ENCODE measurements at places on chromosomes 6 and 20.

DNA sequence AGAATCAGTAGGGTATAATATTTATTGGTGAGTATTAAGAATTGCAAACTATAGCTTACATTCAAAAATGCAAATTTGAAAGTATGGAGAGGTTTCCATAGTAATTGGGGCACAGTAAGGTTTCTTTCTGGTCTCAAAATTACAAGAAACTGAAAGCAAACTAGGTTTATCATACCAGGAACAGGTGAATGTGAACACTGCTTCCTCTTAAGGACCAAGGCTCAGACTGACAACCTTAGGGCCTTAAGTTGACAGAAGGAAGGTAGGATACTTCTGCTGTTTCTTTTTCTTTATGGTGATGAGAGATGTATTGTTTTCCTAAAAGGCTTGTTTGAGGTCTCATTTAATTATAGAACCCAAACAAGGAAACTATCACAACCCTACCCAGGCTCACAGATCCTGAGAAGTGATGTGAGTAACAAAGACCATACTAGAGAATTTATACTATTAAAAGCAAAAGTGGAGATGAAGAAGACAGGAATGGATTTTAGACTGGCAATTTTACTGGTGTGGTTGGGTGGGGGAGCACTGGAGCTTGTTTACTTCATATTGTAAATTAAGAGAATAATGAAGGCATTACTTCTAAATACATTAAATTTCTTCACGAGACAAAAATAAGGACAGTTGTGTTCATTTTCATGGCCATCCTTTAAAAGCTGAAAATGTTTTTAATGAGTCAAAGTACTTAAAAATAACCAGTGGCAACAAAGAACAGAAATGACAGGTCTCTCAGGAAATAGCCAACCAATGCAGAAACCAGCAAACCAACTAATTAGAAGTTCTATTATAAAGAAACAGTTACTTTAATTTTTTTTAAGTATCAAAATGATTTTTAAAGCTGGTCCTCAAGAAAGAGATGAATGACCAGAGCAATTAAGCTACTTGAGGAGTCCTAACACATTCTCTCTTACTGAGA is 21.3 kb downstream of the STAU1 start:
- DNase-seq: no peak

GRCh38 chr6:67897998-67898607 is 737.0 kb upstream of the ADGRB3 start:
- DNase-seq: no peak

GRCh38 chr6:157823001-157823527 is at the start of gene SNX9:
SNX9 (plus strand) TSS chr6:157823246; CDS start chr6:157823435, 189 bp downstream.
- DNase-seq: peak; percentile 73

- no peak for DNase-seq
Observed at GRCh38 chr6:148440877-148441453, 98.3 kb downstream of the SASH1 start.

DNA sequence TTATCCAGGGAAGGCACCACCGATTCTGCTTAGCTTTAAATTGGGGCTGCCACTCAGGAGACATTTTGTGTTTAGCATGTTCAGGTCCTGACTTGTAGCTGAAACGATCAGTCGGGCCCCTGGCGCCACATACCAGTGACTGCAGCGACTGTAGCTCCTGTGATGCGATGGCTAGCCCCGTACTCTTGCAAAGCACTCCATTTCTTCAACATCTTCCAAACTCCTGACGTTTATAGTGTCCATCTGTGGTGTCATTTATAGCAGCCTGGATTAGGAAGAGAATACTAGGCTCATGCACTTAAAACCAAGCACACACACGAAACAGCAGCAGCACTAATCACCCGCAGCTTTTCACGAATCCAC is 13.0 kb downstream of the POU3F2 start:
- no peak for DNase-seq

- no peak for DNase-seq
Observed at GRCh38 chr6:157452096-157452495, 71.1 kb downstream of the ZDHHC14 start.

DNA sequence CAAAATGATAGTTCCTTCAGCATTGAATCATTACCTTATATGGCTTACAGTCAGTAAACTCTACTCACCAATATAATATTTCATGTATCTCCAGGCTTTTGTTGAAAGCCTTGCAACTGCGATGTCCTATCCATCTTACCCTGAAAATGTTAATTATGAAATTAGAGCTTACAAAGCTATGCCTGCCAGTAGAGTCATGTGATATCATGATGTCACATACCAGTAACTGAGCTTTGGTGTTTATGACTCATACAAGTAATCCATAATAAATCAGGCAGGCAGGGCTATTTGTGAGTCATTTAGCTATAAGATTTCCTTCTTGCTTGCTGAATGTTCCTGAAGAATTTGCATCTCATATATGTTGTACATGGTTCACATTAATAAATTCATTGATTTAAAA is 44.9 kb upstream of the FAM83B start:
- no peak for DNase-seq

GRCh38 chr6:161050134-161050765 is 58.7 kb downstream of the MAP3K4 start:
- no peak for DNase-seq

GRCh38 chr6:47323321-47323720 is 13.6 kb upstream of the TNFRSF21 start:
- DNase-seq: no peak

DNA sequence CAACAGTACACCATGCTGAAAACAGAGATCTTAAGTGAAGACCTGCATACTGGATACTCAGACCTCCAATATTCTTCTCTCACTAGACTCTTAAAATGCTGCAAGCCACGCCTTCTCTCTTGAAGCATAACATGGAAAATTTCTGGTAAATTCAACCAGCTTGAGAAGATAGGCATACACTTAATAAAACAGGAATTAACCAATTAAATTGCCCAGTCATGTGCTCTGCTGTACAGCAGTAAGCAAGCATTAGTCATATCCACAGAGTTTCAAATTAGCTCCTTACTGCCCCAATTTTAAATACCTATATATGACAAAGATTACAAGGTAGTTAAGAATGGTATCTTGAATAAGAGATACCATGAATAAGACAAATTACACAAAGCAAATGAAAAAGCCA is 53.8 kb downstream of the C6orf58 start:
- no peak for DNase-seq

DNA sequence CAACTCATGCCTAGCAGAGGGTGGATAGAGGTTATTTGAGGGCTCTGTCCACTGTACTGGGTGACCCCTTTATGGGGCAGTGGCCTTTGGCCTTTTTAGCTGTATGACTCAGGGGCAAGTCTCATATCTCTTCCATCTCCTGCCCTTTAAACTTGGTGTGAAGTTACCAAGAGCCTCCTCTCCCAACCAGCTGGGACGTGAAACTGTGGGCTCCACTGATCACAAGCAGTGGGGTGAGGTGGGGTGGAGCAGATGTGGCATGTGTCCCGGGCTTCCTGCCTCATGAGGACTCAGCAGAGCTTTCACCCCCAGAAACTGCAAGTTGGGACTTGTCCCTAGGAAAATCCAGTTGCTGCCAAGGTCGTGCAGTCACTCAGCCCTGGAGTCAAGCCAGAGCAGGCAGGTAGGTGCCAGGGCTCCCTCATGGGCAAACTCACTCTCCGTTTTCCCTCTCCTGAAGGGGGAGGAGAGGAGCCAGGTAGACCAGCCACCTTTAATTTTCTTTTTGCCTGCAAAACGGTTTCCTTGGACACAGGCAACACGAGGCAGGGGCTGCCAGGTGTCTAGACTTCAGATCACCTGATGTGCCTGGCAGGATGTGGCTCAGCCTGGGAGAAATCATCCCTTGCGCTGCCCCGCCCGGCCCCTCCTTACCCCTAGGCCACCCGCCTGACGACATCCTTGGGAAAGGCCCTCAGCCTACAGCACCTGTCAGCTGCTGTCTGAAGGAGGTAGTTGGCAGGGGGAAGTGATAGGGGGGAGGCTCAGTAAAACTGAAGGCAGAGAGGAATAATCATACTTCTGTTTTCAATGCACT is 4.0 kb downstream of the CDKN1A start:
- DNase-seq: no peak

- no peak for DNase-seq
Observed at GRCh38 chr6:142014515-142014914, 118.2 kb upstream of the GJE1 start.

DNA sequence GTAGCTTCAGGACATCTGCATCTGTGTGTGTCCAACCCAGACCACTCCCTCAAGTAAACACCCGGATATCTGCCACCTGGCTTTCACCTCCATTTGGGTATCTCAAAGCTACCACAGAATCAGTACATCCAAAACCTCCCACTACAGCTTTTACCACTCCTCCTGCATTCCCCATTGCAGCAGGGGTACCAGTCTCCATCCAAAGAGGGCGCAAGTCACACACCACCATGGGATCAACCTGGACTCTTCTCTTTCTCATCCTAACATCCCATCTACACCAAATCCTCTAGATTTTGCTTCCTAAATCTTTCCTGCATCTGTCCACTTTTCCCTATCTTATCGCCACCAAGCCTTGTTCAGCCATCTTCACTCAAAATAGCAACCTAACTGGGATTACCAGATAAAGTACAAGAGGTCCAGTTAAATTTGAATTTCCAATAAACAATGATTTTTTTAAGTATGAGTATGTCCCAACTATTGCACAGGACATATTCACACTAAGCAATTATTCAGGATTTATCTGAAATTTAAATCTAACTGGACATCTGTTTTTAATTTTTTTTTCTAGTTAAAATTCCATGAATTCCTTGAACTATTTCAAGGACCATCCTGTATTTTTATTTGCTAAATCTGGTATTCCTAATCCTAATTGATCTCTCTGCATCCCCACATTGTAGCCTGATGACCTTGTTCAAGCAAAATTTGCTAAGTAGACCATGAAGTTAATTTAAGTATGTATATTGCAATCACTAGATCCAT is 164.3 kb upstream of the MLN start:
- no peak for DNase-seq

DNA sequence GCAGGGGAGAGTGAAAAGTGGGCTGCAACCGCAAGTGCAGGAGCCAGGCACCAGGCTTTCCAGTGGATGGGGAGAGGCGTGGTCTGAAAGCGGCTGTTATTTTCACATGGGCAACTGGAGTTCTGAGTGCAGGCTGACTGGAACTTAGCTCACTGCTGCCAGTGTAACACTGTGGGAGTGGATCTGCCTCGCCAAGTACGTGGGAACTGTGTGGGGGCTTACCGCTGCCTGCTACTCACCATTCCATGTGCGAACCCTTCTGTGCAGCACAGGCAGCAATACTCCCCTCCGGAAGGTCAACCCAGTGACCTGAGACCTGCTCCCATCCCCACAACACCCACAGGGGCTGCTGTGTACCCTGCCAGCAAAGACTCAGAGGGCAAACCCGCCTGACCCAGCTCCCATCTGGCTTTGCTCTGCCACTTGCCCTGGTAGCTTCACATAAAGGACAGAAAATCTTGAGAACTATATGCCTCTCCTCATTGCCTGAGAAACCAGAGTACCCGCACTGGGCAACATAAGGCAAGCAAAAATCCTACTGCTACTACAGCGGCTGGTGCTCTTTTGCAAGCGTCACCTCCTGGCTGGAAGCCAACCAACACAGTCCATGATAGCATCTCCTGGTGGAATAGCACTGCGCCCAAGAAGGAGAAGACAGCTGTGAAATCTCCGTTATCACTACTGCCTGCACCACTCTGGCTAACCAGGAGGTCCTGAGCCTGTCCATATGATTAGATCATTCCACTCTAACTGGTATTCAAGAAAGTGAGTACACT is 54.4 kb upstream of the SIRPG start:
- DNase-seq: no peak

DNA sequence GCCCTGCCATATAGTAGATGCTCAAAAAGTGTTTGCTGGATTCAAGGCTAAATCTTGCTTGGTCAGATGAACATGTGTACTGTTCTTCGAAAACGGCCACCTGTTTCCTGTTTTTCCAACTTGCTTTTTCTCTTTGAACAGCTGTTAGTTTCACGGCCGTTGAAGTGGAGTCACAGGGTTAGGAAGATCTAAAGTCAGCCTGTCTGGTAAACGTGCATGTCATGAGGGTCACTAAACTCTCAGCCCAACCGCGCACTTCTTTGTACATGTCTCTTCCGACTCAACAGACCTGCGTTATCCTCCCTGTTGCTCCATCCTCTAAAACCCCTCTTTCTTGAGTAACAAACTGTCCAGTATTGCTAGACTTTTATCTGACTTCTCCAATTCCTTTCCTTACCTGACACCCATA is 93.2 kb upstream of the MAN1A1 start:
- DNase-seq: no peak

- no peak for DNase-seq
Observed at GRCh38 chr6:52594221-52594620, 17.4 kb upstream of the TRAM2 start.

GRCh38 chr6:46174904-46175303 is 4.1 kb upstream of the ENPP5 start:
- DNase-seq: no peak

GRCh38 chr6:127182501-127182900 is 64.0 kb downstream of the RSPO3 start:
- DNase-seq: no peak

DNA sequence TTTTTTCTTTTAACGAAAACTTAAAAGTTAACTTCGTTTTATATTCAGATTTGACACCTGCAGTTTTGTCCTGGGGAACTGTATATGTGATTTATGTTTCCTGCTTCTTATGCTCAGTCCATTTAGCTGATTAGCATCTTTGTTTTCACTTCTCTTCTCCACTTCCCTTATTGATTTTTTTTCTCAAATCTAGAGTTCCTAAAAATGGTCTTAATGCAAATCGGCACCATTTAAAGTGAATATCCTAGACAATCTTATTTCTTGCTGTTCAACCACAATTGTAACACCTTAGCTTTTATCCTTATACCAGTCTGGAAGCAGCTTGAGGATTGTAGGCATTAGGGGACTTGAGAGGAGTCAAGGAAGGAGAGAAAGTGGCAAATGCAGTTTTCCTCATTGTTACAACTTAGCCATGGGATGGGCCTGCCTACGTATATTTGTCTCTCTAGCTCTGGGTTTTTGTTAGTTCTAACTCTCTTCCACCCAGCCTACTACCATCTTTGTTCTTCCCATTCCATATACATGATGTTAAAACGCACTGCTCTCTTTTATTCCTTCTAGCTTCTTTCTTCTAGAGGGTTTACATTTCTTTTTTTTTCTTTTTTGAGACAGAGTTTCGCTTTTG is 8.5 kb downstream of the QRSL1 start:
- peak; percentile 20 for DNase-seq

GRCh38 chr6:91719414-91719813 is 1132.5 kb upstream of the MAP3K7 start:
- no peak for DNase-seq

DNA sequence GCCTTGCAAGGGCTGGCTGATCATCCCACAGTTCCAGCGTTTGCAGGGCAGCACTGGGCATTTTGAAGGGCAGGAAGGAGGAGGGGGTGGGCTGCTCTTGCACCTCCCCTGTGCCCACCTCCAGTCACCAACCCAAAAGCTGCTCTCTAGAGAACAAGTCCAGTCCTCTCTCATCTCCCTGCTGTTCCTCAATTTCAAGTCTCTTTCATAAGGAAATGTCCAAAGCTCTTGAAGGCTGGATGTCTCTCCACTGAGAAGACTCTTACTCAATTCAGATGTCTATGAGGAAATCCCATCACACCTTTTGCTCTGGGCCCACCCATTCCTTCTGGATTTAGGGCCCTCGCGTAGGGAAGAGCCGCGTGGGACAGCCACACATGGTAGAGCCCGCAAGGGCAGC is 31.7 kb downstream of the WRNIP1 start:
- no peak for DNase-seq

GRCh38 chr6:161292145-161292544 is 18.3 kb upstream of the AGPAT4 start:
- no peak for DNase-seq
